ENCODE measurements at places on chromosomes 2 and 18.

- no peak for DNase-seq
These were observed 821.1 kb downstream of the TRIB2 start for GRCh38 chr2:13537771-13538349.

GRCh38 chr2:170147576-170147975 is 30.4 kb upstream of the MYO3B start:
- no peak for DNase-seq

GRCh38 chr2:162115076-162115475 is 37.0 kb downstream of the GCG start:
- no peak for DNase-seq

DNA sequence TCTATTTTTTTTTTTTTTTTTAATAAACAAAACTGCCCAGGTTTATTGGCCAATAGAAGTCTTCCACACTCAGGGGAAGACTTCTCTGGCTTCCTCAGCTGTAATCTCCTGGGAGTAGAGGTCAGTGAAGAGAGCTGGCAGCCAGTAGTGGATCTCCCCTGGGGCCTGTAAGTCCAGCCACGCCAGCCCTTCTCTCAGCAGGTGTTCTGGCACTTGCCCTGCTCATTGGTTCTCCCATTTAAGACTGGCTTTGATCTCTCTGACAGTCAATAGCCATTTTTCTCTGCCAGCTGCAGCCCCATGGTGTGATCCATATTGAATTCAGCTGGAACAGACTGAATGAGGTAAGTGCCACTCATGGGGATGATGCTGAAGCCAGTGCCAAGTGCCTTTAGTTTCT is 170.6 kb upstream of the SPHKAP start:
- DNase-seq: no peak

DNA sequence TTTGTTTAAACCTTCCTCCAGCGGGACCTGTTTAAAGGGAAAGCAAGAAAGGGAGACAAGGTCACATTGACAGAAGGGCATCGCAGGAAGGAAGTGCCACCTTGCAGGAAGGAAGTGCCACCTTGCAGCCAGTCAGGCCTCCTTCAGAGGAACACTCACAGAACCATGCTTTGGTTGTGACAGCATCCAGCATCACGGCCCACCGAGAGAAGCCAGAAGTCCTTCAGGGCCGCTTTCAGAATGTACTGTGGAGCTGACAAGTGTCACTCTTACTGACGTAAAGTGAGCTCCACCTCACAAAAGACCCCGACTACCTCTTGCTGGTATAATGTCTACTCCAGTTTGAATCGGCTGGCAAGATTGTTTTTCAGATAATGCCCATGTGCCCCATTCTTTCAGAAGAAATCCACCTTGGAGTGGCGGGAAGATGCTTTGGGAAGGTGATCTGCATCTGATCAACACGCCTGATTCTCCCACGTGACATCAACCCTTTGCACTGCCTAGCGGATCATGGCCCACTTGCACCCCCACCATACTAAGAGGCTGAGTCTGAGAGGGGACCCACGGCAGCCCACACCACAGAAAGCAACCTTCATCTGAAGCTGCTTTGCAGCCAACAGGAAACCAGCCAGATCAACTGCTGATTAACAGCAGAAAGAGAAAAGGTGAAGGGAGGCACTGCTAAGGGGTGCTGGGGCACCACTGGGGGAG is 99.8 kb downstream of the UXS1 start:
- DNase-seq: no peak

GRCh38 chr2:180657054-180657453 is 323.4 kb upstream of the UBE2E3 start:
- no peak for DNase-seq

DNA sequence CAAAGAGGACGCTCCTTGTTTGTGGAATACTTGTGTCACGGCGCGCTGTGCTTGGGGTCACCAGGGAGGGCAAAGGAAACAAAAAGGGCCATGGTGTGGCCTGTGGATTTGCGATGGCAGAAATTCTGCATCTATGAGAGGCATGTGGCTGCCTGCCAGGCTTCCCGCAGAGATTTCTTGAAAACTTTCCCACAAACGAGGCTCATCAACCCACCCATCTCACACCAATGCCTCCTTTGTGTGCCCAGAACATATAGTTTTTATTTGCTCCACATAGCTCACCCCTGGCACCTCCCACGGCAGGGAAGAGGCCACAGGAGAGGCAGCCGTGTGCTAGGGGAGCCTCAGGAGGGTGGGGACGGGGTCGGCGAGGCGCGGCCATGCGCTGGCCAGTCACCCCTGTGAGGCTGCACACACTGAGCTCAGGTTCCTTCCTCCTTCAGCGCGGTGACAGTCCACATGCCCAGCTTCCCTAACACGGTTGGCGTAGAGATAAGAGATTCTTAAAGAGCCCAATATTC is 100.3 kb downstream of the MBP start:
- DNase-seq: no peak

DNA sequence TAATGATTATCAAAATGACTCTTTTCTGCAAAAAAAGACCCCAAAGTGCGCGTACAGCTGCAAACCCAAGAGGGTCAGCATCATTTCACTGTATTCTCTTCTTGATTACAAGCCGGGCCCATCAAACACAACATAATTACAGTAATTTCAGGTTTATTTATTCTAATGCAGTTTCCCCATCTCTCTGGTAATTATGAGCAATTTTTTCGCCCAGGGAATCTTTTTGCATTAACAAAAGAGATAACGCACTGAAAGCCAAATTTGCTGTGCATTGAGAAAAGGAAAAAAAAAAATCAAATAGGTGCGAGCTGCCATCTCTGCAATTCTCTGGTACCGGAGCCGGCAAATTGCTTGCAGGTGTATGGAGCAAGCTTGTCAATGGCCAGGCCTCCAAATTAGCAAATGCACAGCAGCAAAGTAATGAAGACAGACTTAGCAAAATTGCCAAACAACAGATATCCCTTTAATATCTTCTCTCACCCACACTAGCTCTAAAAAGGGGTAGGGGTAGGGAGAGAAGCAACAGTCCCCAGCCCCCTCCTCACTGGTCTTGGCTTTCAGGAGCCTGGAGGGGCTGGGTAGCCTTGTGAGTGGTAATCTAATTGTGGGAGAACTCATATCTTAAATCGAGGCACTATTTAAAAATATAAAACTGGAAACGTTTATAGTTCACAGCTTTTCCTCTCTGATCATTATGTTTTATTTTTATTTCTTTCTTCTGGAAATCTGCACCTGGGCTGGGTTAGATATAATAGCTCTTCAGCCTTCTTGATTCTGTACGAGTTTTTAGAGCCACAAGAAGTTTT is 6.7 kb downstream of the DLX1 start:
- DNase-seq: no peak

DNA sequence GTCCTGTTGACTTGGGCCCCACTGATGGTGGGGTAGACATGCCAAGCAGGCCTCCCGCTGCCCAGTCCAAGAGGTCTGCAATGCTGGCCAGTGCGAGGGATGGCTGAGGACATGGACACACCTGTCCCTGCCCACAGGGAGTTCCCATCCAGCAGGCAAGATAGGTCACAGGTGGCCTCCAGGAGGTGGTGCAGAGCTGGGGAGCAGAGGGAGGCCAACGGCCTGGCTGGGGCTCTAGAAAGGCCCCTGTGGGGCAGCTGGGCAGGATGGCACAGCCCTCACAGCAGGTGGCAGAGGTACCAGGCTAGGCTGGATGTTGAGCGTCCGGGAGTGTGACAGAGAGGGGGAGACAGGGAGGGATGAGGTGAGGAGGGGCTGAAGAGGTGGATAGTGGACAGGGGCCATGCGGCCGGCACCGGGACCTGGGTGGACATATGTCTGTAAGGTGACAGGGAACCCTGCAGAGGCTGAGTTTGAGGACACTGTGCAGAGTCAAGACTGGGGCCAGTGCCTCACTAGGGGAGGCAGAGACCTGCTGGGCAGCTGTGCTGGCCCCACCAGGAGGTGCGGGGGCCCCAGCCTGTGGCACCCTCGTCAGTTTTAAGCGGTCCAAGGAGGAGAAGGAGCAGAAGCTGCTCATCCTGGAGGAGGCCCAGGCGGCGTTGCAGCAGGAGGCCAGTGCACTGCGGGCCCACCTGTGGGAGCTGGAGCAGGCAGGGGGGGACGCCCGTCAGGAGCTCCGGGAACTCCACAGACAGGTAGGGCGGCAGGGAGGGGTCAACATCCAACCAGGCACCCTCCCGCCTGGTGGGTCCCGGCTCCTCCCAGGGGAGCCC is 34.3 kb upstream of the SNED1 start:
- DNase-seq: no peak

GRCh38 chr2:166104773-166105172 is 23.0 kb downstream of the SCN1A start:
- DNase-seq: no peak
